ENCODE measurements at places on chromosomes 2 and 18. TPM values are rescaled to one million over a fixed set of nuclear protein-coding genes. Genes with fewer than 3 reads are reported as not detected.

AFF3 gene
- total RNA-seq = 3.1 TPM

GBX2 gene
- not detected for total RNA-seq

RGPD3 gene
- total RNA-seq = 0.37 TPM

PRSS56 gene
- not detected for total RNA-seq

MAPK4 gene
- total RNA-seq = not detected

DSG4 gene
- not detected for total RNA-seq
